ENCODE measurements at places on chromosomes 4 and X.

- no peak for DNase-seq
Measured at GRCh38 chr4:22471999-22472461, 43.8 kb downstream of the ADGRA3 start.

DNA sequence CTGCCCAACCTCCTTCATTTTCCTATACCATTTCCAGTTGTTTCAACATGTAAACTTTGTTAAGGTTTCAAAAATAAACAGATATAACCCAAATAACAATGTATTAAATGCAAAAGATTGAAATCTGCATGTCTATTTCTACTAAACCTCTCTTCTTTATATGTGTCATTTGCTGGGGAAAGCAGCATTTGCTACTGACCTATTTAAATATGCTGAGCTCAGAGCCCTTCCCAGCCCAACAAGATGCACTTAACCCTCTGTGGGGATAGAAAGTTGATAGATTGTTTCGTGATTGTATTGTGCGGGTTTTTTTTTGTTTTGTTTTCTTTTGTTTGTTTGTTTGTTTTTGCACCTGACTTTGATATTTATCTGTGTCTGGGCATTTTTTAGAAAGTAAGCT, 139.5 kb downstream of the UCHL1 start:
- no peak for DNase-seq

- DNase-seq, result no peak
Measured at GRCh38 chr4:152037435-152037834, 276.6 kb upstream of the GATB start.

DNA sequence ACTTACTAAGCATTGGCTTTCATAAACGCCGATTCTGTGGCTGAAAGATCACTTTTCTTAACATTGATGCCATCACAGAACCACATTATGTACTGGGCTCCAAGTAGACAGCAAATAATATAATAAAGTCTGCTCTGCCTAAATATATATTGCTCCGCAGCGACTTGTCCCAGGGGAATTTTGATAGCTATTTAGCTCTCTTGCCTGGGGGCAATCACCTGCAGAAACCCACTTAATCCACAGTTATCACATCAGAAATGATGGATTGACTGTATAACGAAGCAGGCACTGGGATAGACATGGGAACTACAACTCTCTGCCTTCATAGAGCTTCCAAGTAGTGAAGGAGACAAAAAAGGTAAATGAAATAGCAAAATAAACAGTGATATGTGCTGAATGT, 48.0 kb upstream of the MYOZ2 start:
- DNase-seq, result no peak

GRCh38 chr4:167196344-167197012, 37.8 kb downstream of the SPOCK3 start:
- DNase-seq, result no peak

DNA sequence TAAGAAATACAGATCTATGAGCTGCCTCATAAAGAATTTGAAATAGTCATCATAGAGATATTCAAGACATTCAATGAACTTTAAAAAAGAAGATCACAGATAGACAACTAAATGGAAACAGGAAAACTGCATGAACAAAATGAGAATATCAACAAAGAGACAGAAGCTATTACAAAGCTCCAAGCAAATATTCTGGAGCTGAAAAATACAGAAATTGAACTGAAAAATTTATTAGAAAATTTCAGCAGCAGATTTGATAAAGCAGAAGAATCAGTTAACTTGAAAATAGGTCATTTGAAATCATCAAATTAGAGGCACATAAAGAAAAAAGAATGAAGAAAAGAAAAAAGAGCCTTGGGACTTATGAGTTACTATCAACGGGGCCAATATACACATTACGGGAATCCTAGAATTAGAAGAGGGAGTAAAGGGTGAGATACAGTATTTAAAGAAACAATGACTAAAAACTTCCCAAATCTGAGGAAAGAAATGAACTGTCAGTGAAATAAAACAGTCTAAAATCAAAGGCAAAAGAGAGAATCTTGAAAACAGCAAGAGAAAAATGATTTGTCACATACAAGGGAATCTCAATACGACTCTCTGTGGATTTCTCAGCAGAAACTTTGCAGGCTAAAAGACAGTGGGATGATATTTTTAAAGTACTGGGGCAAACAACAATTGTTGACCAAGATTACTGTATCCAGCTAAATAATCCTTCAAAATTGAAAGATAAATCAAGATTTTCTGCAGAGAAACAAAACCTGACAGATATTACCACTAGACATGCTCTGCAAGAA, 641.6 kb downstream of the ANKRD50 start:
- no peak for DNase-seq

- DNase-seq, result no peak
Measured at GRCh38 chr4:164136180-164136616, 617.7 kb upstream of the SMIM31 start.

DNA sequence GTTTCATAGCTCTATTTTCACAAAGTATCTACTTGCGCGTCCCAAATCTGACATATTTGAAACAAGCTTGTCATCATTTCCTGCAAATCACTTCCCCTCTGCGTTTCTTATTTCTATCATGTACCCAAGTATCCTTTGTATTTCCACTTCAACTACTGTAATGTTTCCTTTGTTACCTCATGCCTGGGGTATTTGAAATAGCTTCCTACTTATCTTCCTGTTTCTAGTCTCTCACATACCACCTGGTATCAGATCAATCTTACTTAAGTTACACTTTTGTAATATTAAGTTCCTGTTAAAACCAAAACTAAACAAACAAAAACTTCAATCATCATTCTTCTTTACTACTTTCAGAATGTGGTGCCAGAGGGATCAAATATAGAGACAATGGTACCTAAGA, 93.6 kb upstream of the SMAD1 start:
- no peak for DNase-seq

DNA sequence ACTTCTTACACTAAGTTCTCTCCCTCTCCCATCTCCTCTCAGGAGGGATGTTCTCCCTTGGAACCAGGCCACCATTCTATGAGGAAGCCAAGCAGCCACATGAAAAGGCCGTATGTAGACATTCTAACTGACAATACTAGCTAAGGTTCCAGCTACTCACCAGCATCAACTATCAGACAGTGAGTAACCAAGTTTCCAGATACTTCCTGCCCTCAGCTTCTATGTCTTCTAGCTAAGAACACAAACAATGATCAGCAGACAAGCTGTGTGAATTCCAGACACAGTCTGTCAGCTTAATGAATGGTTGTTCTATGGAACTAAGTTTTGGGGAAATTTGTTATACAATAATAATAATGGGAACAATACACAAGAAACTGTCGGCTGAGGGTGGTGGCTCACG, 50.8 kb downstream of the SMIM14 start:
- DNase-seq, result no peak

GRCh38 chr4:54840992-54841768, 183.4 kb downstream of the KIT start:
- no peak for DNase-seq

GRCh38 chr4:85210353-85210752, 243.9 kb upstream of the WDFY3 start:
- no peak for DNase-seq

DNA sequence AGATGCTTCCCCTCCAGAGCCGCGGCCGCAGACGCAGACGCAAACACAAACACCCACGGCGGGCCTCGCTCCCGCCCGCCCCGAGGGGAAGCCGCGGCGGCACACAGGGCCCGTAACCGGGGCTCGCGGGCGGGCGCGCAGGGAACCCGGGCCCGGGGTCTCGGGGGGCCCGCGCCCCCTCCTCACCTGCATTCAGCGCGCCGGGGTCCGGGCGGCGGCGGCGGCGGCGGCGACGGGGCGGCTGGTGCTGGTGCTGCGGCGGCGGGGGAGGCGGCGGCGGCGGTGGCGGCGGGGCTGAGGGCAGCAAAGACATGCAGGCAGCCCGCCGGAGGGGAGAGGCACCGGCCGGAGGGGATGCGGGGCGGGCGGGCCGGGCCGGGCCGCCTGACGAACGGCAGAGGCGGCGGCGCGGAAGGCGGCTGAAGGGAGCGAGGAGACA, 255 bp upstream of the CNOT6L start:
- DNase-seq, result no peak

GRCh38 chr4:168908093-168908492, 102.0 kb downstream of the CBR4 start:
- DNase-seq, result no peak

GRCh38 chrX:154300816-154301215, 5.2 kb downstream of the TKTL1 start:
- no peak for DNase-seq

DNA sequence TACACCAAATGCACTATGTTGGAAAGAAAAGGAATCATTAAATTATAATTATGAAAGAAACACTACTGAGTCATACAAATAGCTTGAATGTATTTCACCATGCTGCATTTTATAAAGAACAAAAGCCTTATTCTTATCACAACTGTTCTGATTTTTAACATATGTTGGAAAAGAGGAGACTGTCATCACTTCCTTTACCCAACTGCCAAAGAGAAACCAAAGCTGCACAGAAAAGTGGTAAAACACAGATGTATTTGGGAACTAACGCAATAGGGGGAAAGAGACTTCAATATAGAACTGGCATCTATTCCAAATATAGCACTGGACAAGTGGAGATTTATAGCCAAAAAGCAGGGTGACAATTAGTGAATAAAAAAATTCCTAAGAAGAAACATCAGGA, 181.0 kb downstream of the SPANXN3 start:
- no peak for DNase-seq

DNA sequence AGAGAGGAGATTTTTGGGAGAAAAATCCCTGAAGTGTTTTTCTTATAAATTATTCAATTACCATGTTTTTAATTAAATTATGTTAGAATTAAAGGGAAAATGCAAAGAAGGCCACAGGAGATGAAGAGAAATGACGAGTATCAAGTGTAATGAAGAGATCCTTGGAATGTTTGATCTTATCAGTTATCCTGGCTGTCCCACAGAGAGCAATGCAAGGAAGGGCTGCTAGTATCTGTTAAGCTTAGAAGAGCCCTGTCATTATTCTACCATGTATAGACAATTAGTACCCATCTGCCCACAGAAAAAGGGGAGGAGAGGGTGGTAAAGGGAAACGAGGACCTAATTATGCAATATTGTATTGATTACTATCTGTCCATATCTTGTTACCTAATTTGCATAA, 257.1 kb downstream of the BANK1 start:
- no peak for DNase-seq

GRCh38 chr4:30536231-30536630, 183.9 kb upstream of the PCDH7 start:
- DNase-seq, result no peak

GRCh38 chr4:153485359-153485758, 19.2 kb downstream of the TMEM131L start:
- no peak for DNase-seq

DNA sequence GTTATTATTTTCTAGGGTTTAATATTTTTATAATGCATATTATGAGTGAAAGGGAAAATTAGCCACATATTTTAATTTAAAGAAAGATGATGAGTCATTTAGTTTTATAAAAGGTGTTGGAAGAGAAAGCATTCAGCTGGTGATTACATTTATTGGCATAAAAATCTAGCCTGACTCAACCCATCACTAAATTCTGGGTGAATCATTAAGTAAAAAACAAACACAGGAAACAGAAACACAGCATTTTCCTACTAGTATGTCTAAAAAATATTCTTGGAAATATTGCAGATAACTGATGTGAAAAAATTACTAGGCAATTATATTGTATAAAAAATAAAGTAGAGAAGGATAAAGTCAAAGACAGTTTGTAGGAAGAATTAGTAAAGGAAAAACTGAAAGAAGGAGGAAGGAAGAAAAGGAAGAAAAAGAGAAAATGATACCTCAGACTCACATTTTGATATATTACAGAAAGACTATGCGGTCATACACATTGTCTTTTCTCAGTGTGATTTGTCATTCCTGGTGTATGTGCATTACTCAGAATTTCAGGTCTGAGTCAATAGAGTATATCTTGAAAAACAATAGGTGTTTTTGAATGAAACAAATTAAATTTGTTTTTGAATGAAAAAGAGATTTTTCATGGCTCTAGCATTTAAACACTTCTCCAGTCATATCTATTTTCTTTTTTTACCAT, 48.0 kb upstream of the SPOCK3 start:
- DNase-seq, result no peak

- DNase-seq, result no peak
Measured at GRCh38 chr4:20095805-20096541, 155.7 kb upstream of the SLIT2 start.

DNA sequence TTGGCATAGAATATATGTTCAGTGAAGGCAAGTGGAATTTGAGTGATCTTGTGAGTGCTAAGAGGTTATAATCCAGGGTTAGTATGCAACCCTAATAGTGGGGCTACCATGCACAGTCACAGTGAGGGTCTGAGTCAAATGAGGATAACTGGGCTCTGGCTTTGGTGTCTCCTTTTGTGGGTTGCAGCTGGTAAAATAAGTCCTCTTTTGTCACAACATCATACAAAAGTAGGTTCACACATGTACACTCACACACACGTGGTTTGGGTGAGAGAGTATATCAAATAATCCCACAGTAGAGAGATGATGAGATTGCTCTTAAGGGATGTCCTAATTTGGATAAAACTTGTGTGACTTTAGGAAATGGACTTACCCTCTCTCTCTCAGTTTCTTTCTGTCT, 79.6 kb upstream of the EOLA2 start:
- DNase-seq, result no peak

- no peak for DNase-seq
Measured at GRCh38 chrX:29862126-29862677, 353.2 kb upstream of the MAGEB2 start.
